ENCODE measurements at places on chromosomes 5 and 9.

- DNase-seq: no peak
Observed at GRCh38 chr9:78357165-78357873, 60.4 kb downstream of the PSAT1 start.

- no peak for DNase-seq
Observed at GRCh38 chr9:83070261-83070660, 7.3 kb upstream of the RASEF start.

DNA sequence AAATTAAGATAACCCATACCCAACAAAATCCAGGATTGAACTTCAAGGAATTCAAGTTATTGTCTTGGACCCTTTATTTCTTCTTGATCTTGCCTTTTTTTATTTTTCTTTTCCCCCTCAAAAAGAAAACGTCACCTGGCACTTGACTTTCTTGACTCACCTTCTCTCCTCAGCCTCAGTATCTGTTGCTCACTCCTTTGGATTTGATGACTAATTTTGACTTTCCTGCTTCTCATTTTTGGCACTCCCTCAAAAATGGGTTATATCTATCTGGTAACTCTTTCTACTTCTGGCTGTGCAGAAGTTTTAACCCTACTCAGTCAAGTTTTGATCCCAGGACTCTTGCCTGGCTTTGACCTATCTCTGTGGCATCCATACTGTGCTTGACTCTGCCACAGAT is 66.6 kb upstream of the SPATA31D4 start:
- DNase-seq: no peak

- DNase-seq: no peak
Observed at GRCh38 chr5:108858959-108859358, 111.3 kb downstream of the FER start.

DNA sequence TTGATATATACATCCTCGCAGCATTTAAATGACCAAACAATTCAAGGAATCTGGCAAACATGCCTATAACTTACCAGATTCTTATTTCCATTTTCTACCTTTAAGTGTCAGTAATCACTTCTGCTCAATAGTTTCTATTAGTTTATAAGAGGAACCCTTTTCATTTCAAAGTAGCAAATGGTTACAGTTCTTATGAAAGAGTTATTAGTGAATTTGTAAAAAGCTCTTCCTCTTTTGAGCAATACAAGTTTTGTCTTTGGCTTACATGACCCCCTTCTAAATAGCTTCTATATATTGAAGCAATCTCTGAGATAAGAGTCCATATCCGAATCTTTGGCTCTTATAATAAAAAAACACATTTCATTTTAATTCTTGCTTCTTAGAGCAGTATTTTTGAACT is 42.0 kb downstream of the ELL2 start:
- no peak for DNase-seq

GRCh38 chr9:113775749-113776148 is 100.4 kb upstream of the ZNF618 start:
- DNase-seq: no peak

GRCh38 chr5:140253985-140254384 is 48.9 kb downstream of the PFDN1 start:
- DNase-seq: no peak

DNA sequence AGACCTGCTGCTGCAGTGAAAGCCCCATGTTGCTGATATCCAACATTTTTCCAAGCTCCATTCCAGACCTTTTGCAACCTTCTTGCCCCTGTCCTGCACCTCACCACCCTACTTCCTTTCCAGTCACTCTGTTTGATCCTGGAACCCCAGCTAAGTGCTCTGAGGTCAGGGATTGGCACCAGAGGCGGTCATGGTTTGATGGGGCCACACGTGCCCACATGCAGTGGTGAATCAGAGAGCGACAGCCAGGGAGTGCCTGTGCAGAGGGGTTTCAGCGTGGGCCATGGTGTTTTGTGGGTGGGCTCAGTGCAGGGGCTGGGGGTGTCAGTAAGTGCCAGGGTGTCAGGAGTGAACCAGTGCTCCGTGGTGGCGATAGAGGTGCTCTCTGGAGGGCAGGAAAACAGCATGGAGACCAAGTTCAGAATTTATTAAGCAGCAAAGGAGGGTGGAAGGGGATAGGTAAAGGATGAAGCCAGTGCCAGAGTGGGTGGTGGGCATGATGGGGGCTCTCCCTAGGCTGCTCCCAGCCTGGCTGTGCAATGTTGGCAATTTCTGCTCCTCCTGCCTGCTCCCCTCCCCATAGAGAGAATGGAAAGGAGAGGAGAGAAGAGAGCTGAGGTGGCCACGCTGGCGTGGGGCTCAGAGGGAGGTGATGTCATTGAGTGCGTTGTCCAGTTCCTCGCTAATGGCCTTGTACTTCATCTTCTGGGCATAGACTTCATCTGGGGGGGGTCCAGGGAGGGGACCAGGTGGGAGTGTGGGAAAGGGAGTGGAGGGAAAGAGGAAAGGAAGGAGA is 7.0 kb downstream of the TPM2 start:
- DNase-seq: no peak

GRCh38 chr9:18429070-18429469 is 44.9 kb upstream of the ADAMTSL1 start:
- no peak for DNase-seq

GRCh38 chr5:31415009-31415923 is 116.6 kb downstream of the DROSHA start:
- DNase-seq: no peak

GRCh38 chr9:98916660-98917059 is 27.0 kb upstream of the COL15A1 start:
- no peak for DNase-seq

DNA sequence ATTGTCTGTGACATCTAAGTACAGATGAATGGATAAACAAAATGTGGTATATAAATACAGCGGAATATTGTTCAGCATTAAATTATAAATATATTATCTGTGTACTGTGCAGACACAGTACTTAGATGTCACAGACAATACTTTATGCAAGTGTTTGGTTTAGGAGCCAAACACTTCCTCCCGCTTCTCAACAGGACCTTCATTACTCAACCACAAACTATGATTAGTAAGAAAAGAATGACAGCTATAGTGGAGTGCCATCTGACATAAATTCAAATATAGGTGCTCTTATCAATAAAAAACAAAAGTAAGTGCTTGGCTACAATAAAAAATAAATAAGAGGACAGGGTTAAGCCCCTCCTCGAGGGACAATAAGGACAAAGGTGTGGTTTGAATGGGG is 38.9 kb upstream of the STX17 start:
- no peak for DNase-seq

DNA sequence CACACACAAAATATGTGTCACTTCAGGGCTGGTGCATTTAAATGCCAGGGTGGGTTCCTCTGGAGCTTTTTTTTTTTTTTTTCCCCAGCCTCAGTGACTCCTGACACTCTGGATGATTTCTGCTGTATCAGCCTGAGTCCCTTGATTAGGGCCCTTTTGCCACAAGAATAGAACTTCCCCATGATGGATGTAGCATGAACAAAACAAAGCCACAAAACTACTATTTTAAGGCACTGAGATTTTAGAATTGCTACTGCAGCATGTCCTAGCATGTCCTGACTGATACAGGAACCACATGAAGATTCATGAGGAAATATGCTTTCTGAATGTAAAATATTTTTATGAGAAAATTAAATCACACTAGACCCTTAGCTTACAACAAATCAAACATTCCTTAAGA is 13.9 kb upstream of the ADGRD2 start:
- DNase-seq: no peak

DNA sequence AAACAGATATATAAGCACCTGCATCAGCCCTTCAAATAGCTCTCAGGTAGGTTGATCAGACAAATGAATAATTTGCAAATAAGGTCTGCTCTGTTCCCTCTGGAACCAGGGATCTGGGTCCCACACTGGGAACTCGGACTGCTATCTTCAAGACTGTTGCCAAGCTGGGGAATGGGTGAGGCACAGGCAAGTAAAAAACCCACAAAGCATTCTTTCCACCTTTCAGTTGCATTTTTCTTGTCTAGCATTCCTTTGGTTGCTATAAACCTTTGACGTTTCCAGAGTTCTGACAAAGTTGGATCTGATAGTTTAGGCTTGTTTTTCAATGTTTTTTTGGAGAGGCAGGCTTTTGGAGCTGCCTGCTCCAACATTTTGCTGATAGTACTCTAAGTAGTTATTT is 20.1 kb downstream of the FBXL17 start:
- DNase-seq: no peak

GRCh38 chr9:36143245-36143641 is 6.7 kb downstream of the GLIPR2 start:
- no peak for DNase-seq

DNA sequence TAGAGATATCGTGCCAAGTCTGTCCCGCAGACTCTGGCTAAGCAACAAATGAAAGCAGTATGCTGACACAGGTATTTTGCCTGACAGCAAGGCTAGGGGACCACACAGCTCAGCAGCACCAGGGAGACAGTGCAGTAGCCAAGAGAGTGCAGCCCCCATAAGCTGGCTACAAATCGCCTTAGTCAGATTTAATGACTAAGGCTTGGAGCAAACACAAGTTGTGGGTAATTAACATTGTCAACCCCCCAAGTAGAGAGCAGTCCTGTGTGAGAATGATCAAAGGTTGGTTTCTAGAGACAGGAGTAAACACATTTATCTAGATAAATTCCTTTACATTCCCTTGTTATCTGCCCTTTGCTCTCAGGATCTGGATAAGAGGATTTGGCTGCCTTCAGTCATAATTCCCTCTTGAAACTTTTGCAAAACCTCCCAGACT is 1434.5 kb upstream of the CDH6 start:
- DNase-seq: no peak

DNA sequence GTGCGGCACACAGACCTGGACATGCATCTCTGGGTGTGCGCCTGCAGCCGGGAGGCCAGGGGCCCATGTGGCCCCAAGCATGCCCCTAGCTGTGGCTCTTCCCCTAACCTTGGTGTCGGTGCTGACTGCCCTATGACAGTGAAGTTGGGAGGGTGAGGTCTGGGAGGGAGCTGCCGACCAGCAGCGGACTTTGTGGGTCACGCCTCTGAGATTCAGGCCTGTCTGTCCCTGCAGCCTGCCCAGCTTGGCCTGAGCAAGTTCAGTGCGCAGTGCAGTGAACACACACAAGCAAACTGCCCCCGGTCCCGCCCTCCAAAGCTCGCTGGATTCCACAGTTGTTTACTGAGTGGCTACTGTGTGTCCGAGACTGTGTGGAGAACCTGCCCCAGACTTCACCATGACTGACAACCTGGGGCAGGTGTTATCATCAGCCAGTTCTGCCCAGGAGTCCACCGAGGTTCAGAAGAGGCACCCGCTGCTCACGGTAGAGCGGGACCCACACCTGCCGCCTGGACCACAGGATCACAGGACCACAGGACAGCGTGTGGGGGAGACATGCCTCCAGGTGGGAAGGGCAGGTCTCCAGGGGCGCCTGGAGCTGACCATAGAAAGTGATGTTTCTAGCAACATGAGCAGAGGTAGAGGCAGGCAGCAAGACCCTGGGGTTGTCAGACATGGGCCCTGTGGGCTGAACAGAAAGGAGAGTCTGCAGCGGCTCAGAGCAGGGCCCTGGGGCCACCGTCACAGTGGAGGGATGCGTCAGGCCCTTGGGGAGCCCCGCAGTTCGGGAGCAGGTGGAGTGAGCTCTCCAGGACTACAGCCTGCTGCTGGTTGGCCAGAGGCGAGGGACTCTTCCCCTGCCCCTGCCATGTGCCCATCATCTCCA is 105.1 kb downstream of the PHF2 start:
- DNase-seq: no peak

GRCh38 chr9:113511856-113512761 is 48.6 kb downstream of the RGS3 start:
- peak; percentile 53 for DNase-seq

GRCh38 chr5:54772684-54773083 is 212.7 kb downstream of the ESM1 start:
- DNase-seq: no peak

GRCh38 chr9:100364013-100364412 is 11.3 kb upstream of the TEX10 start:
- DNase-seq: no peak

GRCh38 chr9:36191290-36191645 is 547 bp downstream of the CLTA start:
- DNase-seq: peak; percentile 21

DNA sequence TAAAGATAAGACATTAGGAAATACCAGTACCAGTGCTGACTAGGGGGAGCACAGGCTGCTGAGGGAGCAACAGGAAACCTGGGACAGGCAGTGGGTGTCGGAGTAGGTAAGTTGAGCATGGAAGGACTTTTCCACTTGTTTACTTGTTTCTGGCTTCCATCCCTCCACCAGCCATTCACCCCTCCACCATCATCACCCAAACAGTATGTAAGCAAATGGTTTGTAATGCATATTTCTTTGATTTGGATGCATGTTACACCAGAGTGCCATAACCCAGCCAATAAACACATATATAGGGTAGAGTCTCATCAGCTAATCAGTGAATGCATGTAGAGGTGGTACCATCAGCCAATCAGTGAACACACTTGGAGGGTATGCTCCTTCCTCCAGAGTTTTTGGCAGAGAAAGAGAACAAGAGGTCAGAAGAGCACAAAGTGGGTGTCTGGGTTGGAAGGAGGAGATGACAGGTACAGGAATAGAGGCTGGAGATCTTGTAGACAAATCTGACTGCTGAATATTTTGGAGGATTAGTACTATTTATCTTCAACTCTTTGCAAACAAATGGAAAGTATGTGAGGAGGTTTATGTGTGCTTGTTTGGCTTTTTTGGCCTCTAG is 37.7 kb upstream of the PDE8B start:
- no peak for DNase-seq

- DNase-seq: no peak
Observed at GRCh38 chr5:127943061-127943371, 140.6 kb upstream of the SLC12A2 start.

- DNase-seq: no peak
Observed at GRCh38 chr5:151026679-151027078, 6.3 kb downstream of the GPX3 start.

DNA sequence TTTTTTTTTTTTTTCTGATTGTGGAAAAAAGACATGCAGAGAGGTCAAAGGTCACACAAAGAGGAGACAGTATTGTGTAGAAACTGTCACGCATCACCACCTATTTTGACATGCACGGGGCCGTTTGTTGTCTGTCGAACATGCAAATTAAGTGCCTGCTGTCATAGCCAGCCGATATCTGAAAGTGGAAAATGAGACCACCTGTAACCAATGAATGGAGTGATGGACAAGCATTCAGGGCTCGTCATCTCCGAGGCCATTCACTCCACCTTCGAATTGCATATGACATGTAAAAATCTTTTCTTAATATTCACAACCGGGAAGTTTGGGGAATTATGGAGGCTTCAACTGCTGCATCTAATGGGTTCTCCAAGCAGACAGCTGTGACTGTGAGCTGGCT is 512.2 kb upstream of the ADAMTS16 start:
- no peak for DNase-seq
